Astrocyte of the cerebellum (primary cell): ENCODE measurements at places on chromosomes 6 and 20.

GRCh38 chr6:44315516-44315915, 2.4 kb upstream of the AARS2 start:
- DNase-seq: no peak

GRCh38 chr6:68071740-68072139, 563.3 kb upstream of the ADGRB3 start:
- no peak for DNase-seq

GRCh38 chr6:44219053-44219814, 2.5 kb downstream of the MYMX start:
- no peak for DNase-seq

GRCh38 chr6:56393615-56394612, 146.5 kb upstream of the COL21A1 start:
- no peak for DNase-seq

- DNase-seq: no peak
Measured at GRCh38 chr6:135117413-135117968, 62.9 kb upstream of the HBS1L start.

DNA sequence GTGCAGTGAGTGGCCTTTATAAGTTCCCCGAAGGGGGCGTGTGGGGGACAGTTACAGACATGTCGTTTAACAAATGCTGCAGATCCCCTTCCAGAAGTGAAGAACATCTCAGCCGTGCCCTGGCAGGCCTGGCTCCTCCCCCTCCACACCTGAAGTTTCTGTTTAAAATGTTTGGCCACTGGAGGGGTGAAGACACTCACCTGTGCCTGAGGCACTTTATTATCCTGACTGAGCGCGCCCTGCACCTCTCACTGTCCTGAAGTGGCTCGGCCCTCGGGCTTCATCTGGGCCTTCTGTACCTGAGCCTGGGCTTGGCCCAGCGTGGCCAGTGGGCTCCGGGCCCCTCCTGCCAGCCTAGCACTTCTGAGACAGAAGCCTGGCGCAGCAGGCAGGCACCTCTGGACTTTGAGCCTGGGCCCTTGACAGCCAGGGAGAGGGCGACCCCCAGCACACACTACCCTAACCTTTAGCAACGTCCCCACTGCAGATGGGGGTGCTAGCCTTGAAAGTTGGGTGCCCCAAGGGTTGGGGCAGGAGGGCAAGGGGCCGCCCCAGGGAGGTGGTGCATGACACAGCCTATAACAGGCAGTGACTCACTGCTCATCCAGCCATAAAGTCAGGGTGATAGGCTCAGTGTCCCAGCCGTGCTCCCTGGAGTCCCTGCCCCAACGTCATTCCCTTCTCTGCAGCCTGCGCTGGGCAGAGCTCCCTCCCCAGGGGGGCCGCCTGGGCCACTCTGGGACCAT, 13.6 kb upstream of the GATA5 start:
- DNase-seq: no peak

DNA sequence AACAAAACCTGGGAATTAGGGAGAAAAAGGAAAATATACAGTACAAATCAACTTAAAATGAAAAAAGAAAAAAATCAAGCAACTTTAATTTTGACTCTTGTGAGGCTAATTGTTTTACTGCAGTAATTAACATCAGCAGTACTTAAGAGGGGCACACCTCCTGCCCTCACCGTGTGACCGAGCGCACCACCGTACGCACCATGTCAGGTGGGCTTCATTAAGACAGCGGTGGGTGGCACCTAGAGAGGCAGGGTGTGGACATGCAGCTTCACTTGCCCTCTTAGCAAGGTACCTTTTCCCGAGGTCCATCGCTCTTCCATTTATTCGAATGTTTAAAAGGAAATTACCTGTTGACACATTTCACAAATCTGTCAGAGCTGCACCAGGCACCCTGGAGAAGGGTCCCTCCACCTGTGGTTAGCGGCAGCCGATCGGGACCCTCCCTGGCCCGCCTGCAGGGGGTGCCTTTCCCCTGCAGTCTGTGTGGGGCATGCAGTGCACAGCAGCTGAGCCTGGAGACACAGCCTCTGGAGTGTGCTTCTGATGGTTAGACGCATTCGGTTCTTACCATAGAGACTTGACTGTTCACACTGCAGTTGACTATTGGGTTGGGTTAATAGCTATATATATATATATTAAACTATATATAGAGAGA, 184.1 kb downstream of the TMEM242 start:
- DNase-seq: no peak

DNA sequence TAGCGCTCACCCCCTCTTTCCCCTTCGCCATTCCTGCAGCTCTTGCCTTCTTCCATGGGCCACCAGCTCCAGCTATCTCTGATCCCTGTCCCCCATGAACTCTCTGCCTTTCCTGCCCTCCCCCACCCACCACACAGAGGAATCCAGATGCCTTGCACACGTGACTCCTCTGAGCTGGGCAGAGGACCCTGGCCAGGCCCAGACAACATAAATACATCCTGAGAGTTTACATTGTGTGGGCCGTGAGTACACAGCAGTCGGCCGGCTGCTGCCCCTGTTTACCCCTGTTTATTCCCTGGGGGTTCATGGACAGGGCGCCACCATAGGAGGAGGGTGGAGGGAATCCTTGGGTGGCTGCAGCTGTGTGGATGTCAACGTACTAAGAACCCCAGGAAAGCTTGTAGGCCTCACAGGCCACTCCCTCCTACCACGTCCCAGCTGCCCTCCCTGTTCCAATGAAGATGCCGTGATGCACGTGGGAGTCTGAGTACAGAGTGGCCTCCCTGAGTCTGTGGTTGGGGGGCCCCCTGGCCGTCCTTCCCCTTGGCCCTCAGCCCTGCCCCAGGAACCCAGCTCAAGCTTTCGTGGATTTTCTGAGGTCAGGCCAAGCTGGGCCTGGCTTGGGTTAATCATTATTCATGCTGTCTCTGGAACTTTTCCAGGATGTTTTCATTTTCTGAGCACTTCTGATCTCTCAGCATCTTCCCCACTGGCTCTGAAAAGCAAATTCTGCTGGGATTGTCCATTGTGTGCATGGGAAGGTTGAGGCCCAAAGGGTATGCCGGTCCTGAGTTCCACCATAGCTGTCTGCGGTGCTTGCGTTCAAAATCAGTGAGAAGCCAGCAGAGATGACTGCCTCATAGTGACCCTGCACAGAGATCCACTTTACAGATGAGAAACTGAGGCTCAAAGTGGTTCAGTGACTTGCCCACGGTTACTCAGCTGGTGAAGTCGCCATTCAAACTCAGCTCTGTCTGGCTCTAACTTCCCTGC, 136.3 kb downstream of the MRPL14 start:
- DNase-seq: no peak

DNA sequence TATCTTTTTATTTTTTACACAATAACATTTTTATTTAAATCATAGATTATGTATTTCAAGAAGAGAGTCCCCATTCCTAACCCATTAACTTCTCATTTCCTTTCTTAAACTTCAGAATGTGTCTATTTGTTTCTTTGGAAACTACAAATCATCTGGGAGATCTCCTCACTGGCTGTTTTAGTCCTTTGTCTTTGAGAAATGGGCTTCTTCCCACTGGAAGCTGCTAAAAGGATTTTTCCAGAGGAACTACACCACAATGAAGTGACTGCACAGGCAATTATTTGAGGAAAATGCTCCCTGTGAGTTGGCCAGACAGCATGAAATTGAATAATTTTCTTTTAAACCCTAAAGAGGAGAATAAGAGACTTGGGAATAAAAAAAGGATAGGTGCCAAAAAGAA, 119.1 kb downstream of the TENT5A start:
- DNase-seq: no peak

- DNase-seq: no peak
Measured at GRCh38 chr6:79713701-79714322, 82.7 kb downstream of the SH3BGRL2 start.
